ENCODE measurements at places on chromosomes 13 and 19.

GRCh38 chr19:50563597-50563996 is 4.6 kb downstream of the LRRC4B start:
- no peak for DNase-seq

DNA sequence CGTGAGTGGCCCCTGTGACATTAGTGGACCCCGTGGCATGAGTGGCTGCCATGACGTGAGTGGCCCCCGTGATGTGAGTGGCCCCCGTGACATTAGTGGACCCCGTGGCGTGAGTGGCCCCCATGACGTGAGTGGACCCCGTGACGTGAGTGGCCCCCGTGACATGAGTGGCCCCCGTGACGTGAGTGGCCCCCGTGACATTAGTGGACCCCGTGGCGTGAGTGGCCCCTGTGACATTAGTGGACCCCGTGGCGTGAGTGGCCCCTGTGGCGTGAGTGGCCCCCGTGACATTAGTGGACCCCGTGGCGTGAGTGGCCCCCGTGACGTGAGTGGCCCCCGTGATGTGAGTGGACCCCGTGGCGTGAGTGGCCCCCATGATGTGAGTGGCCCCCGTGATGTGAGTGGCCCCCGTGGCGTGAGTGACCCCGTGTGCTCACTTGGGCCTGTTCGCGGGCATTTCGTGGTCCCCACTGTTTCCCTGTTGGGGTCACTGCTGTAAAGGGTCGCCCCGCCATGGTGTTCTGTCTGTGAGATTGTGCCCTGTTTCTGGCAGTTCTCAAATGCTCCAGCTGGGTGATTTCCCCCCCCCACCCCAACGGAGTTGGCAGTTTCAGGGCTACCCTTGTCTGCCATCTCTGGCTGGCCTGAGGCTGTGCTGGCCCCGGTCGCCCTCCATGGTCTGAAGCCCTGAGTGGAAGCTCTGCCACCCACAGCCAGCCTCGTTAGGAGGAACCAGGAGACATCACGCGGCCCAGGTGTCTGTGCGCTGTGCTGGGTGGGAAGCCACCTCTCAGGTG is 64.2 kb downstream of the MCF2L start:
- DNase-seq = no peak

GRCh38 chr19:56474308-56474707 is 2.8 kb downstream of the ZNF667 start:
- no peak for DNase-seq

DNA sequence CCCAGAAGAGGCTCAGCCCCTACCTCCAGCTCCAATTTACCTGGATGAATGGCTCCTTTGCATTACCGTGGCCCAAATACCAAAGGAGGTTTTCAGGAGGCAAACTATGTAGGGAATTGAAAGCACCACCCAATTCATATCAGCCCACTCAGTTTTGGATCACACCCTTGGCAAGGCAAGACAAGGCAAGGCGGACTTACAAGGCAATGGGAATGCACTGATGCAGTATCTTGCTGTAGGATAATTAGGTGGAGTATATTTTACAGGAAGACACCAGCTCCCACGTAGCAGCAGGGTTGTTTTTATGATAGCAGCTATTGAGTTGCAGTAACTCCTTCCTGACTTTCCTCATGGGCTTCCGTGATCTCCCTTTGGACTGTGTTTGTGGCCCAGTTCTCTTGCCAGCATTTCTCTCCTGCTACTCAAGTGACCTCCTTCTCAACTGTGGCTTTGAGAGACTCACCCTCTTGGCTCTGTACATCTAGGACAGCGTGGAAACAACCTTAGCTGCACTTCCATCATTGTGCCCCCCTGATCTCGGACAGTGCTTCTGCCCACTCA is 935.9 kb downstream of the EFNB2 start:
- no peak for DNase-seq

DNA sequence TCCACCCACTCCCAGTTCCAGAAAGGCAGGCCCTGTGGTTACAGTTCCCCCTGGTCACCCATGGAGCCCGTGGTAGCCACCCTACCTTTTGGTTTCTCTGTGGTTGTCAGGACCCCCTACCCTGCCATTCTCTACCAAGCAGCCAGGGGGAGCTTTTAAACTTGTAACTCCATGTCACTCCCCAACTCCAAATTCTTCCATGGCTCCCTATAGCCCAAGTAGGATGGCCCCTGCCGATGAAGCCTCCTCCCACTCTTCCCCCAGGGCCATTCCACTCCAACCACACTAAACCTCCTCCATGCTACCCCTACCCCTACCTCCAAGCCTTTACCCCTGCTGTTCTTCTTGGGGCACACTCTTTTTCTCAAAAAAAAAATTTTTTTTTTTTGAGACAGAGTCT is 2.2 kb downstream of the S1PR2 start:
- peak; percentile 49 for DNase-seq

DNA sequence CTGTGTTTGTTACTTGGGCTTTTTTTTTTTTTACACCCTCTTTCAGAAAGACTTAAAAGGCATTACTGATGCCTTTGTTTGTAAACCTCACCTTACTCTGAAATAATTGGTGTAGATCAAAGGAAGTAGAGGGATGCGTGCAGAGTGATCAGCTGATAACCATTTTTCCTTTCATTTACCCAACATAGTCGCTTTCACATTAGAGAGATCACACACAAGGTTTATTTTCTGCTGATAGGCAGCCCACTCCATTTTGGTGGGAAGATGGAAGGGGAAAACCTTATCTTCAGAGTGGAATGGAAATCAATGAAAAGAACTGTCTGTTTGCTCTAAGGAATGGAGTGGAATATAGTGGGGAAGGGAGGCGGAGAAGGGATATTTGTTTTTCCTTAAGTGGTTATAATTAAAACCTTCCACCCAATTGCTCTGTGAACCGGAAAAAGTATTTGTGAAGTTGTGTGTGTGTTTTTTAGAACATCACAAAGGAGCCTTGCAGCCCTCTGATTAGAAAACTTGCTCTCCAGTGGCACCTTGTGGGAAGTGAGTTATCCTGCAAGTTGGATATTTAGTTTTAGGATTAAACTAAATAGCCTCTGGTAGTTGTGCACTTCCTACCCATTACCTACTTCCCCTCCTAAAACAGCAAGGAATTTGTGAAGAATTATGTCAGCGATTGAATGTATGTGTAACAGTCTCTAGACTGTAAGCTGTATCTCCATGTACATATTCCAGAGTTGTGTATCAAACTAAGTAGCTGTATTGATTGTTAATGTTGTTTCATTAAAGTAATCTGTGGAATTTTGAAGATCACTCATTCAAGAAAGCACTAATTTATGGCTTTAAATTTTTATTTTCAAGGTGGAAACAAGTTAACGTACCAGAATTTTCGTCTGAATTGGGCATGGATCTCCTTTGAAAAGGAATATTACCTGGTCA is 76.8 kb downstream of the FREM2 start:
- DNase-seq = peak; percentile 22

GRCh38 chr13:57302604-57303003 is 135.6 kb downstream of the PRR20E start:
- no peak for DNase-seq

- DNase-seq = peak; percentile 97
These were observed 18.6 kb upstream of the LATS2 start for GRCh38 chr13:21079761-21080592.

- DNase-seq = peak; percentile 58
These were observed 8.3 kb downstream of the CACTIN start for GRCh38 chr19:3618144-3618810.

- no peak for DNase-seq
These were observed 1254.2 kb upstream of the SLC10A2 start for GRCh38 chr13:104320446-104320845.

- DNase-seq = peak; percentile 87
These were observed 49.9 kb upstream of the UBAC2 start for GRCh38 chr13:99150575-99151361.

DNA sequence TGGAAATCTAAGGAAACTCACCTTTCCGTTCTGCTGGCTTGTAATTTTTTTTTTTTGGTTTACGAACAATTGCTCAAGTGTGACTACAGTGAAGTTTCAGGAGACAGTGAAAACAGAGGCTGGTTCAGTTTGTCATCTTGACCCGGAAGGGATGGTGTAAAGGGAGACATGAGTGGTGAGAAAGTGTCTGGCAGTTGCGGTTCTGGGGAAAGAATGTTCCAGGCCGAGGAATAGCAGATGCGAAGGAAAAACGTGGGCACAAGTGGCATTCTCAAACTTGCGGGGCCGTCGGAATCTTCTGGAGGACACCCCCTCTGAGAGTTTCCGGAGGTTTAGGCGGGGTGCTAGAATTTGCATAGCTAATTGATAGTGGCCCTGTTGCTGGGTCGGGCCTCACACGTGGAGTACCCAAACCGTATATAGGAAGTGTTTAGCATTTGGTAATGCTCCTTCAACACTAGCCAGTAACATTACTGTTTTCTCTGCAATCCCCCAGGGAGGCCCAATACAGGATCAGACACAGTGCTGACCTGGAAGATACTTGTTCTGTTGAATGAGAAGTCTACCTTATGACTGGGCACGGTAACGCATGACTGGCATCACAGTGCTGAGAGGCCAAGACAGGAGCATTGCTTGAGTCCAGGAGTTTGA is 2.8 kb upstream of the TNFSF9 start:
- no peak for DNase-seq

DNA sequence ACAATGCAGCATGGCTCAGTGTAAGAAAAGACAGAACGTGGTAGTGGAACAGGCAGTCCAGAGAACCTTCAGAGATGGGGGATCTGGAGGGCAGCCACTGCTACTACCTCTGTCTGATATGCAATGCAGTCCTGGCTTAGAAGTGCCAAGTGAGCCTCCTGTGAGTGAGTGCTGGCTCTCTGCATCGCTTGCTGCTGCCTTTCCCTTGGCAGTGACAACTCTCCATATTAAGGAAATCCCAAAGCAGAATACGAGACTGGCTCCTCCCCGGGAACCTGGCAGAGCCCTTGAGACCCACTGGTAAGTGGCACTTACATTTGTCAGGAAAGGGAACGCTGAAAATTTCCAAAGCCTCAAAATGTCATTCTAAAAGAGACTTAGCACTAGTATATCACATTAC is 7.5 kb downstream of the DOCK9 start:
- DNase-seq = no peak

DNA sequence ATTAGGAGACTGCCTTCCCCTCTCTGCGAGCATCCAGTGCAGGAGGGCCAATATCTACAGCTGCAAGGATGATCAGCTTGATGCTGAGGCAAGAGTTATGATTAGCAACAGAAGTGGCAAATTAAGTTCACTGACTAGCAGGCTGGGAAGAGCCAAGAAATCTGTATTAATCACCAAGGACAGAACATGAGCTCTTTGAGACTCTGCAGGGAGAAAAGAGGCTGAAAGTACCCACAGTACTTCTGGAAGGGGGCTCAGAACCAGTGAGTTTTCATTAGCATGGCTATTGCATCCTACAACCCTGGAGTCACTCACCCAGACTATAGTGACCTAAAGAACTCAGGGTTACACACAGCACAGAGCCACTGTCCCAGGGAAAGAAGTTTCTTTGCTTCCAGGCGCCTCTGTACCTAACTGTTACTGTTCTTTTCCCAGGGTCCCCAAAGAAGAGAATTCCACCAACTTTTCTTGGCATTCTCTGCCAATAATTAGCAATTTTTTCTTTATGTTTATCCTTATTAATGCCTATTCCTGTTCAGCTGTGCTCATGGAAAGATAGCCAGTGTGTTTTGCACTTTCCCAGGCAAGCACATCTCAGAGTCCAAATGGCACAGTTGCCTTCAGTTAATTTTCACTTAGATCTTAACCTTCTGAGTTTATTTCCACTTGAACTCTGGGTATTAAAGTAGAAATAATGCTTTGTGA is 25.8 kb upstream of the MEDAG start:
- peak; percentile 58 for DNase-seq

DNA sequence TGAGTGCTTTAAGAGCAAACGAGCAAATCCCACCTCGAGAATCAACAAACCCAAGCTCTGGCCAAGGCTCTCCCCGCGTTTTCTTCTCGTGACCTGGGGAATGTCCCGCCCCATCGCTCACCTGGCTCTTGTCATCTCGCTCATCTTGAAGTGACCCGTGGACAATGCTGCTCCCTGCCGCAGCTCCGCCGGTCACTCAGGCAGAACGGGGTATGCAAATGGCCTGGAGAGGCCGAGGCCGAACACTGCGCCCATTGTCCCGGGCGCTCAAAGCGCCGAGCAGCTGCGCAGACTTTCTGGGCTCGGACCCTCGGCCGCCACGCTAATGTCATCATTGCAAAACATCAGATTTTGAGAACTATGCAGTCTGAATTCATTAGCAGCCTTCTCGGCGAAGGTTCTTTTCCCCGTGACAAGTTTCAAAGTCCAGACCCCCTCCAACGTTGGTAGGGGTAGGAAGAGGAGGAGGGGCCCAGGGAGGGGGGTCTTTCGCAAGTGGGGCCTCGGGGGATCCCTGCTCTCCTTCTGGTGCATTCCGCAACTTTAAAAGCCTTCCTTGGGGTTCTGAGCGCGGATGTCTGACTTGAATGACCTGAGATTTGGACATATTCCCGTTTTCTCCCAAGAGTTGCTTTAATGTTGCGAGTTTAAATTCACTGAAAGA is 39.7 kb downstream of the SOX1 start:
- no peak for DNase-seq

- peak; percentile 44 for DNase-seq
These were observed 173.9 kb downstream of the DCLK1 start for GRCh38 chr13:35957241-35957731.

GRCh38 chr13:32881074-32881776 is 135.0 kb upstream of the KL start:
- peak; percentile 69 for DNase-seq

- DNase-seq = no peak
These were observed 2.8 kb downstream of the ERFL start for GRCh38 chr19:41925208-41926003.

GRCh38 chr19:7337380-7338194 is 11.2 kb upstream of the ARHGEF18 start:
- no peak for DNase-seq

- DNase-seq = peak; percentile 38
These were observed 36.3 kb downstream of the ELF1 start for GRCh38 chr13:40982772-40983171.

- peak; percentile 88 for DNase-seq
These were observed 32.2 kb downstream of the RCBTB2 start for GRCh38 chr13:48500652-48501197.

DNA sequence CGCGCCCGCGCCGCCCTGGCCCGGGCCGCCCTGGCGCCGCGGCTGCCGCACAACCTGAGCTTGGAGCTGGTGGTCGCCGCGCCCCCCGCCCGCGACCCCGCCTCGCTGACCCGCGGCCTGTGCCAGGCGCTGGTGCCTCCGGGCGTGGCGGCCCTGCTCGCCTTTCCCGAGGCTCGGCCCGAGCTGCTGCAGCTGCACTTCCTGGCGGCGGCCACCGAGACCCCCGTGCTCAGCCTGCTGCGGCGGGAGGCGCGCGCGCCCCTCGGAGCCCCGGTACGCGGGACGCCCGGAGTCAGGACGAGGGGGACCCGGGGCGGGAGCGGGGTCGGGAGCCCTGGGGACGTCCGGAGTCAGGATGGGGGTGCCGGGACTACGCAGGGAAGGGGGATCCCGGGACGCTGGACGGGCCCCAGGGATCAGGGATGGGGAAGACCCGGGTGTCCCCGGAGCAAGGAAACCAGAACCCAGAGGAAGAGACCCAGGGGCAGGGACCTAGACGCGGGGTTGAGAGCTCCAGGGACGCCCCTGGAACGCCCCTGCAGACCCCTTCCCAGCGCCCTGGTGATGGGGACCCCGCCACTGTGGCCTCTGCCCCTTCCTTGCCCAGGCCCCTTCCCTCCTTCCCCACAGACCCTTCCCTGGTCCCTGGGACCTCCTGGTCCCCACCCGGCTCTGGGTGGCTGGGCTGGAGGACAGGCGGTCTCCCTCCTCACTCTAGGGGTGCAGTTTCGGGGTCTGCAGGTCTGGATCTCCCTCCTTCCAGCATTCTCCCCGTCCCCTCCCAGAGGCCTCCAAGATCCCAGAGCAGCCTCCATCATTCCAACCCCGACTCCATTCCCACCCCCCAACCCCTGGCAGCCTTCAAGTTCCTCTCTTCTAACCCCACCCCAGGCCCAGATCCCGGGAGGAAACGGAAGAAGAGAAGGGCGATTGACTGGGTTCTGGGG is 645 bp downstream of the GRIN3B start:
- DNase-seq = no peak
